ENCODE measurements at places on chromosomes 16 and 17.

DNA sequence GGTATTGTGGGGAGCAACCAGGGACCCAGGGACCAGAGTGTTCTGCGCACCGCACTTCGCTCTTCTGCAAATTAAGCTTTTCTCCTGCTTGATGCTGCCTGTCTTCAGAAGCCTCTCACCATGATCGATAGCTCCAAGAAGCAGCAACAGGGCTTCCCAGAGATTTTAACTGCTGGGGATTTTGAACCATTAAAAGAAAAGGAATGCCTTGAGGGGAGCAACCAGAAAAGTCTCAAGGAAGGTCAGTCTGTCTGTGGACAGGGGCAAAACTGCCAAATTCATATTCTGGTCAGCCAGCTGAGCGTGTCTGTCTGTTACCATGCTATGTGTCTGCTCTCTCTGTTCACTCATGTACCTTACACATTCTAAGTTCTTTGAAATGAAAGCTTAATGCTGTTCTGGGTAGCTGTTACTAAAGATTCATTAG is 115.7 kb downstream of the MRTFB start:
- no peak for DNase-seq

DNA sequence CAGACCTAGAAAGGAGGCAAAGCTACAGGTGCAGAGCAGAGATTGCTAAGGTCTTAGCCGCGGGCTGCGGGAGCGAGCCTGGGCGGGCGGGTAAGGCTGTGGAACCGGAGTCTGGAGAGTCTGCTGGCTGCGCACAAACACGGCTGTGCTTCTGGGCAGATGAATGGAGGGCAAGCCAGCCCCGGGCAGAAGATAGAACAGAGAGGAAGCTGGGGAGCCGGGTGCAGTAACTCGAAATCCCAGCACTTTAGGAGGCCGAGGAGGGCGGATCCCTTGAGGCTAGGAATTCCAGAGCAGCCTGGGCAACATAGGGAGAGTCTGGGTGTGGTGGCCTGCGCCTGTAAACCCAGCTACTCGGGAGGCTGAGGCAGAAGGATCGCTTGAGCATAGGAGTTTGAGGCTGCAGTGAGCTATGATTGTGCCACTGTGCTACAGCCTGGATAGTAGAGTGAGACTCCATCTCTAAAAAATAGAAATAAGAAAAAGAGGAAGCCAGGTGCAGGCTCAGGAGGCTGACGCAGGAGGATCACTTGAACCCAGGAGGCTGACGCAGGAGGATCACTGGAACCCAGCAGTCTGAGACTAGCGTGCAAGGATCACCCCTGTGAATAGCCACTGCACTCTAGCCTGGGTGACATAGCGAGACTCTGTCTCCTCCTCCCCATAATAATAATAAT is 56.3 kb downstream of the PITPNC1 start:
- DNase-seq = no peak

- DNase-seq = no peak
Measured at GRCh38 chr17:72394531-72394930, 273.7 kb downstream of the SOX9 start.

DNA sequence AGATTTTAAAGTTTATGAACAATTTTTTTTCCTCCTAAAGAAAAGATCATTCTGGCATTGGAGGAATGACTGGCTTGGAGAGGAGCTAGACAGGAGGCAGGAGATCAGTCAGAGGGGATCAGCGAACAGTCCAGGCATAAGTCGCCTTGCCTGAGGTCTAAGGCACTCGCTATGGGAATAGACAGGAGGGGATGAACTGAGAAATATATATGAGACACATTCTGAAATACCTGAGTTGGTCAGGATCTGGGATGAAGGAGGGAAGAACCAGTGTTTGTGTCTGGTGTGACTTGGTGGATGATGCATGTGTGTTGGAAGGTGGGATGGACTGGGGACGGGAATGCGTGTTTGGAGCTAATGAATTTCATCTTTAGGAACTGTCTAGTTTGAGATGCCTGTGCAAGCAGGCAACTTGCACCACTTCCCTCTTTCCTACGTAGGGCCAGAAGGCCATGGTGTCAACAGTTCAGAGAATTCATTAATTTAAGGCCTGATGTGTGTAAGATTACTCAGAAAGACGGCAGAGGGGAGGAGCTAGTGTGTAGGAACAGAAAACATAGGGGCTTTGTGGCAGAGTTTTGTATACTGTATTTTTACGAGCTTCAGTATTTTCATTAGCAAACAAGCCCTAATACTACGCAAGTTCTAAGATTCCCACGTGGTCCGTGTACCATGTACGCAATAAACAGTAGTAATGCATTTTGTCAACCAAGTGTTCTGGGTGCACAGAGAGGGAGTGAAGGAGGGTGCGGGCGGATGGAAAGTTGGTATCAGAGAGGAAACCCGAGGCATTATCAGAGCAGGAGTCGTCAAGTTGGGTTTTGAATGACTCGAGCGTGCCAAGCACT is 825 bp downstream of the HEATR6 start:
- DNase-seq = peak; percentile 56

GRCh38 chr16:84948851-84949610 is 62.3 kb downstream of the ZDHHC7 start:
- DNase-seq = no peak

GRCh38 chr17:10035885-10036284 is 130.8 kb upstream of the RCVRN start:
- DNase-seq = no peak

DNA sequence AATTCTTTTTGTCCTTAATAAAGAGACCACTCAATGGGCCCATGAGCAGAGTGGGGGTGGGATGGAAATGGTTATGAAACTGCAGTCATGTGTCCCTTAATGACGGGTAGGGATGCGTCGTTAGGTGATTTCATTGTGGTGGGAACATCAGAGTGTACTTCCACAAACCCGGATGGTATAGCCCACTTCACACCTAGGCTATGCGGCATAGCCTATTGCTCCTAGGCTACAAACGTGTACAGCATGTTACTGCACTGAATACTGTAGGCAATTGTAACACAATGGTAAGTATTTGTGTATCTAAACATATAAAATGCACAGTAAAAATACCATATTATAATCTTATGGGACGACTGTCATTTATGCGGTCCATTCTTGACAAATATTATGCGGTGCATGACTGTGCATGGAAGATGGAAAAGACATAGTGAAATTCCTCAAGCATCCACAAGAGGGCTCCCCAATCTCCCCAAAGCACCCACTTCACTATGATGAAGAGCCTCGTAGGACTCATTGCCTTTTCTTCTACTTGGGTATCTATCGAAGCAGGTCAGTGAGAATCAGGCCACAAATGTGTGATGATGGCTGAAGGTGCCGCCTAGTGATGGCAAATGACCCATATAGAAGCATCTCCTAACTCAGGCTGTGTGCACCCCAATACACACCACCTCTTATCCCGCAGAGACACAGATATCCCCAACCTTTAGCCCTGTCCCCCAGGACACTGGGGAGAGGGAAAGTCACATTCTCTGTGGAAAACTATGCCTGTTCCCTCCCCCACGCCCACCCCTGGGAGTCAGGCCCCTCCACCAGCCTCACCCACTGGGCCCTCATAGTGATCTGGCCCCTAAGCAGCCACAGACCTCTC is 43.5 kb downstream of the TBX21 start:
- DNase-seq = peak; percentile 66

GRCh38 chr16:3858801-3859200 is 21.7 kb downstream of the CREBBP start:
- DNase-seq = no peak

DNA sequence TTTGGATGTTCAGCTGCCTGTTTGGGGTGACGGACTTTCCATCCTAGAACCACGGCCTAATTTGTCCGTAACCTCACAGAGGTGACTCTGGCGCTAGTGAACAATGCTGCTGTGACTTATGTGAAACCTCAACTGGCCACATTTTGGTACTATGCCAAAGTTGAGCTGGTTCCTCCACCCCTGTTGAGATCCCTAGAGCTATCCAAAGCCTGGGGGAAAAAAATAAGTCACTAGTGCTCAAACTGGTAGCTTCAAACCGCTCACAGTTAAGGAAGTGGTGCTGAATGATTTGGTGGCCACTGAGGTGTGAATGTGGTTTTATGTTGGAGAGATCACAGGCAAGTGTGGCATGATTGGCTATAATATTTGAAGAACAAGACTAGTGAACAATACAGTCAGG is 11.3 kb upstream of the TUBG2 start:
- DNase-seq = no peak

- DNase-seq = no peak
Measured at GRCh38 chr16:49688036-49688697, 167.7 kb downstream of the ZNF423 start.

GRCh38 chr17:71217769-71218168 is 903.1 kb upstream of the SOX9 start:
- DNase-seq = no peak

- no peak for DNase-seq
Measured at GRCh38 chr16:22946433-22946832, 132.5 kb downstream of the HS3ST2 start.

- no peak for DNase-seq
Measured at GRCh38 chr17:63785556-63785955, 11.6 kb downstream of the DDX42 start.

- DNase-seq = no peak
Measured at GRCh38 chr16:56319376-56319775, 106.0 kb downstream of the AMFR start.

DNA sequence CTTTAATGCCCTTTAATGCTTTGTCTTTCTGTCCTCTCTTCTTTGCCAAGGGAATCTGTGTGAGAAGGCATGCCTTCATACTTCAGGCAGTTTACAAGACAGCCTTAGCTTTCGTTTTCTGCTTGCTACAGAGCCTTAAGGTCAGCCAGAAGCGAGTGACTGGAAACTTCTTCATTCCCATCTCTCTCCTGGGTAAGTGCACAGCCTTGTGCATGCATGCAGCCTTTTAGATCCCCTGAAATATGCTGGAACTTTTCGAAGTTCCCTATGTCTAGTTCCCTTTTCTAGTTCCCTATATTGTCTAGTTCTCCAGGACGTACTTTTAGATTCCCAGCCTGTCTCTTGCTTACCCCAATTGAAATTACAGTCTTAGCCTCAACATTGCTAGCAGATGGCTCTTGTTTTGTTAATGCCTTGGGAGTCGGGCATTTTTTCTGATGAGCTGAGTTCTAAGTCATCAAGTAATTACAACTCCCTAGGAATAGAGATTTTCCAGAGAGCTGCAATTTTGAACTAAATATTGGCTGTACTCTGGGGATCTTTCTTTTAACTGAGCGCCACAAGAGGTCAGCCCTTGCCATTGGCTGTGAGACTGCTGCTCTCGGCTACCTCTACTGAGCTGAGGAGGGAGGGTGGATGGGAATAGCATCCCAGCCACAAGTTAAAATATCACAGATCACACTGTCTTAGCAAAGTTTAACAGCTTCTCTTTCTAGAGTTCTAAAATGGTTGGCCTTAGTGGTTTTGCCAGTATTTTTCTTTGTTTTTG is 22.7 kb upstream of the PPM1D start:
- DNase-seq = no peak

GRCh38 chr17:37510056-37510455 is 20.4 kb downstream of the DUSP14 start:
- DNase-seq = no peak

DNA sequence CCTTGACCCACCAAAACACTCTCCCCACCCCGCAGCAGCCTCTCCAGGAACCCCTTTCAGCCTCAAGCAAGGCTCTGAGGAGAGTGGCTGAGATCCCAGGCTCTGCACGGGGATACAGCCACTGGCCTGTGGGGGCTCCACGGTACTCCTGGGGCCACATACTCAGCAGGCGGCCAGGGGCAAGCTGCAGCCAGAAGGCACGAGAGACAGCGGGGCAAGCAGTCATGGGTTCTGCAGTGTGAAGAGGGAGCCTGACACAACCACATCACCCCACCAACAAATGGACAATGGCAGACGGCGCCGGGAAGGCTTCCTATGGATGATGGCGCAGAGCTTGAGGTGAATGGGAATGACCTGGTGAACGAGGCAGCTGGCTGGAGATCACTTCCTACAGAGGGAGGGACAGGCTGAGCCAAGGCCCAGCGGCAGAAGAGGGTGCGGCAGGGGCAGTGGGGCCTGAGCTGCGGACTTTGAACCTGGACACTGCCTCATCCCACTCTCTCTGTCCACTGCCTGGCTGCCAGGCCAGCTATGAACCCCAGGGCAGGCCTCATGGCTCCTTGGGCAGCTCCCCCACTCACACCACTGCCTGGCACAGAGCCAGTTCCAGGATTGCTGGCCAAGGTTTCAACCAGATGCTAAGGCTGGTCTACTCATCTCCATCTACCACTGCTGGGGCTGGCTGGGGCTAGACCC is 10.8 kb upstream of the BCAR1 start:
- DNase-seq = no peak

GRCh38 chr17:38554430-38555350 is 51.1 kb downstream of the SRCIN1 start:
- DNase-seq = no peak

DNA sequence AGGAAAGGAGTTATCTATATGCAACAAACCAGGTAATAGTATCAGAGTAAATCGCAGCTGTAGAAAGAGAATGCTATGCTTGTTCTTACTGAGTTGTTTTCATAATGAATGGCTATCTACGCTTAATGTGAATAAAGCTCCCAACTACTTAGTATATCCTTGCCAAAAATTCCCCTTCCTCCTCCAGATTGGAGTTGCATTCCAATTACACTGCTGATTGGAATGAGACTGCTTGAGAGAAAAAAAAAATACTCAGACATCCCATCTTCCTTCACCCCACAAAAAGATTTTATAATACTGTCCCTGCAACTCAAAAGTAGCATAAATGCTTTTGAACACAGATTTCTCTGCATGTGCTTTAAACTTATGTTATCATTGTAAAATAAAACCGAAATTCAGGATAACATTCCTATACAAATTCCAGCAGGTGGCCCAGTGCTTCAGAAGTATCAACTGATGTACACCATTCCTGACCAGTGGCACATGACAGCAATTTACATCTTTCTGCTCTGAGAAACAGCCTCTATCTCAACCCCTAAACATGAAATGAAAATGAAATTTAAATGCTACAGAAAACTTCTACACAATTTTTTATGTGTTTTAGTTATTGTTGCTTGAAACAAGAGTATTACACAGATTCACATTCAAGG is 47.0 kb downstream of the SMURF2 start:
- no peak for DNase-seq

GRCh38 chr17:28878981-28879380 is 18.6 kb downstream of the FLOT2 start:
- DNase-seq = no peak

DNA sequence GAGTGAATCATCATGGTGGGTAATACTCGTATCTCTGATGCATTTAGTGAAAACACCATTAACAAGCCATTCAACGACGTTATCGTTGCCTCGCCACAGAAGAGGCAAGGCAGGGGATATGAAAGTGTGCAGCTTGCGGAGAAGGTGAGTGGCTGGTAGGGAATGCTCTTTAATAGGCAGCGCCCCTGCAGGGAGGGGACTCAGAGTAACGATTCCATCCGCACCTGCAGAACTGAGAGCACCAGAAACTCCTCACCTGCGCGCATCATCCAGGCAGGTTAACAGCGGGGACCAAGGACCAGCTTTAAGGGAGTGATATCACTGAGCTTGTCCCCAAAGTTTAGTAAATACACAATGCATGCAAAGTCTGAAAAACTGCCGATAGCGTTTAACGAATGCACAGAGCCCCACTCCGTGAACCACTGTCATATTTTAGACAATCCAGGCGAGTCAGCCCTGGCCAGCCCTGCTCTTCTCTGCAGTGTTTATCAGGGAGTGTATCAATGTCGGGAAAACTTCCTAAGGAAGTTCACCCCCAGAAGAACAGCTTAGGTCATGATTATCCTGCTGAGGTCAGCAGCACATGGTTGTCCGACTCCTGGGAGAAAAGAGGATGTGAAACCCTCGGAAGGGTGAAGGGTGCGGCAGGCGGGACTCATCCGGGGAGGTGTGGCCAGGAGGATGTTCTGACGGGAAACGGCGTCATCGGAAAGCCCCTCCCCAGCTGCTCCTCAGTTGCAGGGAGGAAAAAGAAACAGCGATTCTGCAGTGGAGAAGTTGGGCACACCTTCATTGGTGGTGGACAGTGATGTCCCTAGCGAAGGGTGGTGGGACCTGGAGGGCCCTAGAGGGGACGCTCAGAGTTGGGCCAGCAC is 68.5 kb upstream of the DNAH17 start:
- peak; percentile 52 for DNase-seq

All from CD4-positive, alpha-beta T cell treated with Interleukin-2 at 100 ng/mL for 4 hours (primary cell).